Stimulated activated CD8-positive, alpha-beta memory T cell treated with anti-CD3 and anti-CD28 coated beads, Interleukin-7, amount 100 ng/mL, for 4 hours (primary cell): ENCODE measurements at places on chromosomes 7 and 10.

- no peak for DNase-seq
These were observed 140.1 kb upstream of the UNC5B start for GRCh38 chr10:71072131-71072822.

DNA sequence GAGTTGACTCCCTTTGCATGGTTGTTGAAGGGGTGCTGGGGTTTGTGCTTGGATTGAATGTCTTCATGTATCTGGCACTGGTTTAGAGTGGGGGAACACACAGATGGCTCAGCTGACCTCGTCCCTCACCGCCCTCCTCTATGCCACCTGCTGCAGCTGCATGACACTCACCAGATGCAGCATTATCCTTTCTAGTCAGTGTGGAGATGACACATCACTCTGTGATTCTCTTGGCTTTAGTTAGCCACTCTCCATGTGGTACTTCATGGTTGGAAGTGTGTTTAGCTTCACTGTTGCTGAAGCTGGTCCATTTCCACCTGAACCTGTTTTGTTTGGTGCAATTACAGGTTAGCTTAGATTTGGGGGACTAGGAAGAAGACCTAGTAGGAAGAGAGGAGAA lies 56.3 kb upstream of the BMPER start:
- no peak for DNase-seq

- no peak for DNase-seq
These were observed 147.5 kb upstream of the CHST15 start for GRCh38 chr10:124240839-124241291.

DNA sequence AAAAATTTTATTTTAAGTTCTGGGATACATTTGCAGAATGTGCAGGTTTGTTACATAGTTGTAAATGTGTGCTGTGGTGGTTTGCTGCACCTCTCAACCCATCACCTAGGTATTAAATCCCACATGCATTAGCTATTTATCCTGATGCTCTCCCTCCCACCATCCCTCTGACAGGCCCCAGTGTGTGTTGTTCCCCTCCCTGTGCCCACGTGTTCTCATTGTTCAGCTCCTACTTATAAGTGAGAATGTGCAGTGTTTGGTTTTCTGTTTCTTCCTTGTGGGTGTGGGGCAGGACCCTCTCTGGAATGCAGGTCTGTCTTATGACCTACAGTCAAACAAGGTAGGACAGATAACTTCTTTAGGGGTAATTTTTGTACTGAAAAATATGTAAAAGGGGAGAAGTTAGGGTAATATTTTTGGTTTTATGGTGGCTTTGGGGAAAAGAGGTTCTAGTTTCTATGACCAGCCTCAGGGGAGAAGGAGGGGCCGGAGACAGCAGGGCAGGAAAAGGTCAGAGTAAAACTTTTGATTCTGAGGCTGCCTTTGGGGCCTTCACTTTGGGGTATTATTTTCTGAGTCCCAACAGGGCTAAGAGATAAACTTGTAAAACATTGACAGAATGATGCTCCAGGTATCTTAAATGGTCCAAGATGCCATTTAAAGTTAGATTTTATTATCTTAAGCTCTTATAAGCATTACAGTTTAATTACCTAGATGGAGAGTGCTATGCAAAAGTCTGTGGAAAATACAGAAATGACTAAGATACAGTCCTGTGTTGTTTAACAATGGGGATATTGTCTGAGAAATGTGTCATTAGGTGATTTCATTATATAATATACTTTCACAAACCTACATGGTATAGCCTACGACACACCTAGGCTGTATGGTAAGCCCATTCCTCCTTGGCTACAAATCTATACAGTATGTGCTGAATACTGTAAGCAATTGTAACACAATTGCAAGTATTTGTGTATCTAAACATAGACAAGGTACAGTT lies 354.8 kb downstream of the ABCA13 start:
- no peak for DNase-seq
